ENCODE measurements at places on chromosomes 5 and 9.

DNA sequence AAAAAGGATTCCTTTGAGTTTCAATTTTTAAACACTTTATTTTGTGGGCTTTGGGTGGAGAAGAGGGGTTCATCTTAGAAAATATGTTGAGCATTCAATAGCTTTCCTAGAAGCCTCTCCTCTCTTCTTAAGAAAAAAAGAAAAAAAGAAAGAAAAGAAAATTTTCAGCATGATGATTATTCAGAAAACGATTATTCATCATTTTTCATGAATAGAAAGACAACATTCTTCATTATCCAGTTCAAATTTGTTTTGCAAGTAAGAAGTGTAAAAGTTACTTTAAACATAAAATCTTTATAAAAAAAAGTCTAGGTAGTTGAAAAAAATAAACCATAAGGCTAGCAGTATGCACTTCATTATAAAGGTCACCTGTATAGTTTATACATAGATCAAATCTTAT is 636.5 kb downstream of the IRX1 start:
- DNase-seq: no peak

GRCh38 chr9:34985311-34985899 is 4.1 kb upstream of the DNAJB5 start:
- DNase-seq: peak; percentile 43

GRCh38 chr5:31853398-31854135 is 214.6 kb downstream of the PDZD2 start:
- DNase-seq: no peak

GRCh38 chr5:63555874-63556273 is 406.4 kb downstream of the HTR1A start:
- DNase-seq: no peak

- no peak for DNase-seq
Measured at GRCh38 chr5:176854164-176854563, 43.8 kb downstream of the UNC5A start.

- no peak for DNase-seq
Measured at GRCh38 chr5:135386886-135387628, 12.0 kb downstream of the MACROH2A1 start.

DNA sequence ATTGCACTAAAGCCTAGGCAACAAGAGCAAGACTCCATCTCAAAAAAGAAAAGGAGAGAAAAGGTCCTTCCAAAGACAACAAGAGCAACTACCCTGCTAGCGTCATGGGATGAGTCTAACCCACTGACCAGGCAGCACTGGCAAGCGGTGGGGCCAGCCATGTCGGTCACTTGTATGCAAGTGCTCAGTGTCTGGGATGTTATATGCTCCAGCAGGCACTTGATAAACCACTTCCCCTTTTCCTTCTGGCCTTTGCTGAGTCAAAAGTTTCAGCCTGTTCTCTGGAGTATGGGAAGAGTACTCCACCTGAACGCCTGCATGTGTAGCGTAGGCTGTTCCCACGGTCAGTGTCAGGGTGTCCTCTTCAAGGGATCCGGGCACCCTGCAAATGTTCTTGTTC is 9.2 kb upstream of the MXD3 start:
- DNase-seq: no peak

- no peak for DNase-seq
Measured at GRCh38 chr5:136199408-136199807, 6.4 kb upstream of the SMIM32 start.

DNA sequence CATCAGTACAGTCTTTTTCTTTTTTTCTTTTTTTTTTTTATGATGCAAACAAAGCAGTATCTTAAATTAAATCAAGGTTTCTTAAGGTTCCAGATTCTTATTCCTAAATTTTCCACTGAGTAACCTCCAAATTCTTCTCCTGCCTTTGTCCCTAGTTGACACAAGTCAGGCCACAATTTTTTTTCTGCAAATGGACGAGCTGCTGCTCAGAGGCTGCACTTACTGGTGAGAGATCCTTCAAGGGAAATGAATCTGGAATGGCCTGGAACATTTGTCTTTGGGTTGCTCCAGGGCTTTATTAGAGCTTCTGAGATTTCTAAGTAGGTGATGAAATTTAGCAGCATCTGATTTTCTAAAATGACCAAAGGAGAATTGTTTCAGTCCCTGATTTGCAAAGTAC is 39.3 kb downstream of the PIK3R1 start:
- no peak for DNase-seq

DNA sequence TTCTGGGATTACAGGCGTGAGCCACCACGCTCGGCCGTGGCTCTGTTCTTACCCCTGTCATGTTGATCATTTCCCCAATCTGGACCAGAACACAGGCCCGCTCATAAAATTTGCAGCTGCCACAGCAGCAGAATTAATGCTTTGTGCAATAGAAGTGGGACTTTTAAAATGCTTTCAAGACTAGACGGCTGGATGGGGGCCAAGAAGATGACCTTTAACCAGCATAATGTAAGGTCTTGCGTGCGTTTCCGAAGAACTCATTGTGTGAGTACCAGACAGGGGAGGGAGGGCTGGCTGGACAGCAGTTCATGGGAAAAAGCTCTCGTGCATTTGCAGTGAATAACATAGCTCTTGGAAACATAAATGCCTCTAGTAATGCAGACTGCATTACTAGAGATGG is 3.5 kb upstream of the WDR38 start:
- DNase-seq: no peak

GRCh38 chr9:134832471-134832870 is 48.1 kb upstream of the FCN2 start:
- DNase-seq: no peak

GRCh38 chr5:79201206-79201605 is 34.7 kb upstream of the JMY start:
- no peak for DNase-seq

GRCh38 chr9:121636341-121636865 is 15.0 kb upstream of the DAB2IP start:
- no peak for DNase-seq

DNA sequence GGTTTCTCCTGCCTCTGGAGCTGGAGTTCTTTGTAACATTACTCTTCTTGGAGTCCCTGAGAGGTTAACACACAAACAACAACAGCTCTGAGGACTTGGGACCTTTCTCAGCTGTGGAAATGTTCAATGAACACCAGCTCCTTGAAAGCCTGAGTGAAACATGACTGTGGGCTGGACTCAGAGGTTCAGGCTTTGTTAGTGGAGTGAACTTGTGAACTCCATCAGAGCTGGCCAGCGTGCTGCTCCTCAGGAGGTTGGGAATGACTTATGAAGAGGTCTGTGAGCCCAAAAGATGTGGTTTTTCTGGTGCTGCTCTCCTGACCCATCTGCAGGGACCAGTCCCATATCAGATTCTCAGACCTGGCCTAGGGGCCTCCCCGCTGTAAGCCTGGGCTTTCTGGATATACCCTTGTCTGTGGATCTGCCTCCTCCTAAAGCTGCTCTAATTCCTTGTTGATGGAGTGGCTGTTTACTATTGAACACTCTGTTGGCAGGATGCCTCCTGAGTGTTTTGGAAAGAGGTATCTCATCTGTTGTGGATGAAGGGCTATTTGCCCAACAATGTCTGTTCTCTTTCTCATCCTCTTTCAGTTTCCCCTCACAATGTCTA is 170.0 kb upstream of the GDNF start:
- no peak for DNase-seq
